Foreskin fibroblast (primary cell): ENCODE measurements at places on chromosomes 5 and 9.

DNA sequence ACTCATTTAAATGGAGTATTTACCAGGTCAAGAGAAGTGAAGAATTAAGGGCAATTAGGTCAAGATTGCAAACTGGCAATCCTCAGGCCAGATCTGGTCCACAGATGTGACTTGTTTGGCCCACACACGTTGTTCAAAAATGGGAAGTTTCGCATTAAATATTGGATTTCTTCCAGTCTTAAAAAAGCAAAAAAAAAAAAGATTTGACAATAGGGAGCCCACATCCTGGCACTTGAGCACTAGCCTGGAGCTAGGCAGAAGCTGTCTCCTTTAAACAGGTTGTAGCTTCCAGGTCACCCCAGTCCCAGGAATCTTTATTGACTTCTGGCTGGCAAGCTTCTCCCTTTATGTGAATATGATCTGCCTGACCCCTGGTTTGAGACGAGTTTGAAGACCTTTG lies 520.4 kb downstream of the RAB3C start:
- no peak for DNase-seq

- no peak for DNase-seq
Observed at GRCh38 chr5:62727184-62727583, 148.6 kb downstream of the LRRC70 start.

DNA sequence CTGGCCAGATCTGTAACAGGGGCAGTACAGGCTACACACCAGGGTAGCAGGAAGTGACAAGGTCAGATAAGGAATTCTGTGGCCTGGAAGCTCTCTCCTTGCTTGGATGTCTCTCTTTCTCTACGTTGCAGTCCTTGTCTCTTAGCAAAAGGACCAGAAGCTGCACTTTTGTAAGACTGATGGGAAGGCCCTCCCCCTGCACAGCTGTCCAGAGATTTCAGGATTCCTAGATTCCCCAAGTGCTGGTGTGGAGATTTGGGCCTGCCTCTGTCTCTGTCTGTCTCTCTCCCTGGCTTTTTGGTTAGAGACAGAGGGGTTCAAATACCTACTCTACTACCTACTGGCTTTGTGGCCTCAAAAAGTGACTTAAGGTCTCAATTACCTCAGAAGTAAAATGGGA lies 10.0 kb upstream of the CNTFR start:
- DNase-seq, result no peak

DNA sequence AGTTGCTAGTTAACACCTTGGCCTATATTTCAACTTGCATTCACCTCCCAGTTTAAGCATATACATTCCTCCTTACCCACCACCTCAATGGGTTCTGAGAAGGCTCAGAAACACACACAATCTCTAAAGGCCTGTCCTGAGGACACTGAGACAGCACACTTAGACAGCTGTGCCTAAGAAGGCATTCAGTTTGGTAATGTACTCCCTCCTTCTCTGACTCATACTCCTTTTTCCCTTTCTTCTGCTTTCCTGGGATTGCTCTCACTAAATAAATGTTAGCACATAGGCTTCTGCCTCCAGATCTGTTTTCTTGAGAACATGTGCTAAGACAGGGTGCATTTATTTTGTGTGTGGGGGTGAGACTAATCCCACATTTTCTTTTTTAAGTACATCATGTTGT lies 456.8 kb upstream of the CDH6 start:
- DNase-seq, result no peak

DNA sequence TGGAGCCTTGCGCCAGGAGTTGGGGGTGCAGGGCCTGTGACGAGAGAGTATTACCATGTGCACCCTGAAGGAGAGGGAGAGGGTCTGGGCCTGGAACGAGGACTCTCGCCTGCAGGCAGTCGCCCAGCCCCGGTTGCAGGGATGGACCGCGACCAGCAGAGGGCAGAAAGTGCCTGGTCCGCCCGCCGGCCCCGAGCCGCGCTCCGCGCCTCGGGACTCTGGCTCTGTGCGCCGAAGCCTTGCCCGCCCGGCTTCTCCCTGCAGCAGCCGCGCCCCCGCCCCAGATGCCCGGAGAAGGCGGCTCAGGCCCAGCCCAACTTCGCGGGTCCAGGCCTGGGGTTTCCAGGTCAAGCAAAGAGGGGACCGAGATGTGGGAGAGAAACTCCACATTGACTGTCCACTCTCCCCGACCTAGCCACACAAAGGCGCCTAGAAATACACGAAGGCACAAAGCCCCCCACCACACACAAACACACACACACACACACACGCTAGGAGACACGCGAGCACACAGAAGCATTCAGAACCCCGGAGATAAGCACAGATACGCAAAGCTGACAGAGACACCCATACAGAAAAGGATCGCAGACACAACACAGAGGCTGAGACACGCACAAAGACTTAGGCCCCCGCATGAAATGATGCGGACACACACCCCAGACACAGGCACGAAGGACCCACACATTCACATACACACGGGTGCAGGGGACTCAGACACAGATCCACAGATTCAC lies 2.0 kb upstream of the LMX1B start:
- DNase-seq, result peak; percentile 49

- no peak for DNase-seq
Observed at GRCh38 chr5:307306-307705, 14.2 kb upstream of the AHRR start.

DNA sequence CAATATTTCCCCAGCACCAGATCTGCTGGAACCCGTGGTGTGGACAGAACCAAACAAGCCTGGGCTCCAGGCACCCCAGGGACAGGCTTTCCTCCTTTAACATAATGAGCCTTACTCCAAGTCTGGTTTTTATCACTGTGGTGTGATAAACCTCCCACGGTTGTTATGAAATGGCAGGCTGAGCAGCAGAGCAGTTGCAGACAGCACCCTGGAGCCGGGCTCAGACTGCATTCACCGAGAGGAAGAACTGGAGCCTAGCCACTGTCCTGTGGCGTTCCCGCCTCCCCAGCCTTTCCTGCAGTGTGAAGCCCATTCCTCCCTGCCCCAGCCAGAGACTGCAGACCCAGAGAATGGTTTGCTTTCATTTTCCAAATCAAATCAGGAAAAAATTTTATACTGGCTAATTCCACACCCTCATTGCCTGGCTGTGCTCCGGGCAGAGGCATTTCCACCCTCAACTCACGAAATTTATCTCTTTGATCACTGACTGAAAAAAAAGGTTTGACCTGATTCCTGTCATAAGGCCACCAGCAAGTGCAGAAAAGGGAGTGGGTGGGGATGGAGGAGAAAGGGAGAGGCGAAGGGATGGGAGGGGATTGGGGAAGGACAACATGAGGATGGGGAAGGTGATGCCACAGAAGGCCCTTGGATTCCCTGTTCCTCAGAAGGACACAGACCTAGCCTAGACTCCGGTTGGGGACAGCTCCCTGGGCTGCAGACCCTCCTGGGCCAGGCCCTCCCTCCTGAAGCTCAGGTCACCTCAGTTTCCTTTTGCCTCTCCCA lies 18.9 kb downstream of the IPPK start:
- DNase-seq, result peak; percentile 14

DNA sequence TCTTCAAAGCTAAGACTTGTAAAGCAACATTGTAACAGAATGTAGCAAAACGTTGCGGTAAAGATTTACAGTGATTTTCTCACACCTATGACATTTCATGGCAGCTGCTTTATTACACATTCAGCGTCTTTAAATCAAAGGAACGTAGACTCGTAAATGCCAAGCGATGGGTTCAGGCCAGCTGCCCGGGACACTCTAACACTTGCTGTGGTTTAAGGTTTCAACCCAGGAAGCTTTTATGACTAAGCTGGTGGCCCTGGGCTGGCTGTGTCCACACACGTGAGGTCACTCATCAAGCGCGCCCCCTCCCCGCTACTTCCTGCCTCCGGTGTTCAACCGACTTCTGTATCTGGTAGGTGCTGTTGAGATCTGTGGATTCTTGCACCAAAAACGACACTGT lies 2.5 kb downstream of the SLC6A18 start:
- peak; percentile 60 for DNase-seq

GRCh38 chr5:59831326-59832010 lies 62.1 kb downstream of the PDE4D start:
- DNase-seq, result peak; percentile 20

DNA sequence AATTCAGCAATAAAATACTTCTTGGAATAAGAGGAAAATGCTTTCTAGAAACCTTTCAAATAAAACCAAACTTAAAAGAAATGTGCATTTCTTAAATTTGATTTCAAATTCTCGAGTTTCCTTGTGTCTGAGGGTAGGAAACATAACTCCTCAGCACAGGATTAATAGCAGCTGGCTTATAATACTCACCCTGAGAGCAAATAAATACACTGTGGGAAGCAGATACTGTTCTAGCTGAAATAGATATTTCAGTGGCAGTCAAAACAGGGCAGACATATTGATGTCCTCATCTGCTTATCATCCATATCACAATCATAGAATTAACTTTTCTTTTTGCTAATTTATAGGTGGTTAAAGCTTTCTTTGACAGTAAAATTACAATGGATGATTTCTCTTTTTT lies 24.1 kb upstream of the FEM1C start:
- DNase-seq, result no peak

GRCh38 chr9:126055381-126055985 lies 271.1 kb upstream of the MVB12B start:
- DNase-seq, result peak; percentile 19

GRCh38 chr5:146079695-146080373 lies 25.5 kb downstream of the PLAC8L1 start:
- no peak for DNase-seq

DNA sequence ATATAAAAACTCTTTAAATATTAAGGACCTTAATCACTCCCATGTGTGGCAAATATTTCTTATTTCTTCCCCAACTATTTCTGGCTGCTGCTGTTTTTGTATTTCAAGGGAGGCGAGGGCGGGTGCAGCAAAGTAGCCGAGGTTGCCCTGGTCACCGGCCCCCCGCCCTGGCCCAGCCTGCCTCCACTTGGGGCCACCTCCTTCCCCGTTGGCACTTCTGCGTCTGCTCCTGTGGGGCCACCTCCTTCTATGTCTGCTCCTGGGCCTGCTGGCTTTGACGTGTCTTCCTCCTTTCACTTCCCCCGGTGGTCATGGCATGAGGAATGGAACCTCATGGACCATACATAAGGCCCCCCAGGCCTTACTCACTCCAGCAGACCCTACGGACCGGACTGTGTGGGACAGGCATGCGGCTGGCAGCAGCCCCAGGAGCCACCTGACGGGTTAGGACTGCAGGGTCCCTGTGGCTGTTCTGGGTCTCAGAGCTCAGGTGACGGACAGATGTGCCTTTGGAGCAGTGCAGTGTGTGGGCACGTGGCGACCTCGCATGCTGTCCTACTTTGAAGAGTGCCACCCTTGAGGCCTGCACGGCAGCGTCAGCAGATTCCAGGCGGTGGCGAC lies 5.8 kb upstream of the ENTPD8 start:
- DNase-seq, result no peak

GRCh38 chr9:89524963-89525362 lies 27.1 kb upstream of the SEMA4D start:
- no peak for DNase-seq

DNA sequence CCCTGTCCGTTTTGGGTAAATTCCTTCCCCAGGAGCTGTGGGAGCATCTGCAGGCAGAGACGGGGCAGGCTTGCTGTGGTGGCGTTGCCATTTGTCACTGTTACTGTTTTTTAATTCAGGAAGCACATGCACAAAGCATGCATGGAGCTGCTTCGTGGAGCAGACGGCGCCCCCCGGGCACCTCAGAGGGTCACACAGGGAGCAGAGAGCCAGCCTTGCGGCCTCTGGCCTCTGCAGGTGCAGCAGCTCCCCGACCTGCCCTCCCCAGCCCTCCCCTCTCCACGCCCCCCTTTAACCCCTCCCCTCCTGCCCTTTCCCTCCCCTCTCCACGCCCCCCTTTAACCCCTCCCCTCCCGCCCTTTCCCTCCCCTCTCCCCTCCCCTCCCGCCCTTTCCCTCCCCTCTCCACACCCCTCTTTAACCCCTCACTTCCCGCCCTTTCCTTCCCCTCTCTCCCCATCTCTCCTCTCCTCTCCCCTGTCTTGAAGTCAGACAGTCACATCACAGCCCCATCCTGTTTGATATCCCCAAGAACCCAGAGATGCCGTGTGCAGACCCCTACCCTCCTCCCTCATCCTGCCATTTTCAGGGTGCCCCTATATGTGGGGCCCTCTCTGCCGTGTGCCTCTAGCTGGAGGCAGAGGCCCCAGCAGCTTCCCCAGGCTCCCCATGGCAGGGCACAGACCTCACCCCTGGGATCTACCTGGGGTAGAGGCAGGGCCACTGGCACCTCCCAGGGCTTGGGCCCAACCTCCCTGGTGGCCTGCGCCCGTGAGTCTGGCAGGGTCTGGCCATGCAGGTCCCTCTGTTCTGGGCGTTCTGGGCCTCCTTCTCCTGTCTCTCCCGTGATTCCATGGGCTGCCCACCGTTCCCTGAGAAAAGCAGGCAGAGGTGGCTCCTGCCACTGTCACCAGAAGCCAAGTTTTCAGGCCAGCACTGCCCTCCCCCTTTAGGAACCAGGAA lies 29.6 kb upstream of the UBAC1 start:
- peak; percentile 67 for DNase-seq

DNA sequence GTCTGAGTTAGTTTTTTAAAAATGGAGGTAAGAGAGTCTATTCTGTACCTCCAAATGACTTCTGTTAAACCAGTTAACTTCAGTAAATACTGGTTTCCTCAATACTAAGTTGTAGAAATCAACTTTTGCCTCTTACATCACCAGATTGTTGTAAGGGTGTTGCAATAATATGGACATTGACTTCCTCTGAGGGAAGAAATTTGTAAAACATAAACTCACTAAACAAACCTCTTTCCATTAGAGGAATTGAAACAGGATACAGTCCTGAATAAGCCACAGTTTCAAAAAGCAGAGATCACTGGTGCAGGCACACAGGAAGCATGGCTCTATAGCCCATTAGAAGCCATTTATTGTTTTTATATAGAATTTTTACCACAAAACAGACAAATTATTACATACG lies 32.7 kb upstream of the SLCO6A1 start:
- no peak for DNase-seq

GRCh38 chr9:73011956-73012355 lies 59.1 kb upstream of the ALDH1A1 start:
- peak; percentile 23 for DNase-seq

DNA sequence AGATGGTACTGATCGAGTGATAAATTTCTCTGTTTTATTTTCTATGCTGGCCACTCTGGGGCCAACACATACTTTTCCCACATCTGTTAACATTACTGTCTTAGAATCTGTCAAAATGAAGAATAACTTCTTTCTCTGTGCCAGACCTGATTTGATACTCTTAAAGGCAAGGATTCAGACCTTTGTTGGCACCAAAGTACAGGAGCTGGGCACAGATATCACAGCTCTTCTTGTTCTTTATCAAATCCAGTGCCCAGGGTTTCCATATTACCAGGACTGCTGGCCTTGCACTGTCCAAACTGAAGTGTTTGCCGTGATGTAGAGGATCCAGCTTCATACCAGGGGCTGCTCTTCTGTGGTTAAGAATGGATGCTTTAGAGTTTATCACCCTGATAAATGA lies 20.9 kb downstream of the ZNF474 start:
- no peak for DNase-seq
